ENCODE measurements at places on chromosomes 1 and 21. TPM values are rescaled to one million over a fixed set of nuclear protein-coding genes. Genes with fewer than 3 reads are reported as not detected.

The OR10Z1 gene
- polyA plus RNA-seq: not detected

The TMPRSS3 gene
- polyA plus RNA-seq: not detected

The HSD3B2 gene
- polyA plus RNA-seq: not detected

DNA sequence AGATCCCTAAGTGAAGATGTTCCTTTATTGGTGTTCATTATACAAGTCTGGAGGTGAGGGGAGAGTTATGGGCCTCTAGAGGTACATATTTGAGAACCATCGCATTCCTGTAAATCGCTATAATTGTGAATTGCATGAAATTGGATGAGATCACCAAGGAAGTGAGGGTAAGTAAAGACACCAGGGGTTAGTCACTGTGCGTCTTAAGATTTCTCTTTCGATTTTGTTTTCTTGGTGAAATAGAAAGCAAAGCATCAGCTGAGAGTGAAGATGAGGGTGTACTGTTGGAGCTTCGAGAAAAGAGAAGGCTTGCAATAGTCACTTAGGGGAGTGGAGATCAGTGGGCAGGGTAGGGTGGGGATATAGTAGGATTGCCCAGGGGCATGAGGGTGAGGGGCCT lies 82.1 kb downstream of the RAVER2 start:
- no peak for DNase-seq

DNA sequence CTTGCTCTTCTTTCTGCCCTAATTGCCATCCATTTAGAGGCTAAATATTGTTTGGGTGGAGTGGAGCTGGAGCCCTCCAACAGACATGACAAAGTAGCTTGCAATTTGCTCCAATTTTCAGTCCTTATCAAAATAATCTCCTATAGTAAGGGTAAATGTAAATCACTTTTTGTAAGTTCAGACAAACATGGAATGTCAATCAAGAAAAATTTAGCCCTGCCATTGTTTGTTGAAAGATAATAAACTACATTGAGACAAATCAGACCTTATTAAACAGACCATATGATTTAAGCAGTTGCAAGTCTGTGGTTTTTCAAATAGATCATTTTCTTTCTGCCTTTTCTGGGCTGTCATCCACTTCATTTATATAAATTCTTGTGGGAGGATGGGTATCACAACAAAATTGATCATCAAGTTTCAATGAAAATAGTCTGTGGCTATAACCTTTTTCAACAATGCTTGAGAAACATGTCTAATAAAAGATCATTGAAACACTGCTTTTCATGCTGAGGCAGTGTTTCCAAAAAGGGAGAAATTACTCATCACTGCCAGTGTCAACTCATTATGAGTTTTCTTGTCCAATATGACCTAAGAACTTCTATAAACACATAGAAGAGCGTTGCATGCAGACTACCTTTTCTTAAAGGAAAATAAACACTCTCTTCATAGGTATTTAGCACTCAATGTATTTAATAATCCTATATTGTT lies 1152.0 kb upstream of the B3GALT2 start:
- DNase-seq: no peak

- no peak for DNase-seq
These were observed 37.1 kb upstream of the KCNQ4 start for GRCh38 chr1:40746344-40747090.

DNA sequence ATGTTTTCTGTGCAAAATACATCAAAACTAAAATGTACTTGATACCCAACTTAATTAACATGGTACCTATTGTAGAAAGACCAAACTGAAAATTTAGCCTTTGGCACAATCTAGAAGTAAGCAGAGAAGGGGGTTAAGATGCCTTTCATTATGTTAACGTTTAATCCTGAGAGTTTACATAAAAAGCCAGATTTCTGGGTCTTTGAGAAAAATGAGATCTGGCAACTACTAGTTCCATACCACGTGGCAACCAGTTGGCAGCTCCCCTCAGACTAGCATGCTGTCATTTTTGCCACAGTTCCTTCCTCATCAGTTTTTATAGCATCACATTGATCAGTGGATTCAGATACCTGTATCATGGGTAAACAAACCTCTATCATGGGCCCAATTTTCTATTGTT lies 1.5 kb downstream of the RO60 start:
- no peak for DNase-seq

DNA sequence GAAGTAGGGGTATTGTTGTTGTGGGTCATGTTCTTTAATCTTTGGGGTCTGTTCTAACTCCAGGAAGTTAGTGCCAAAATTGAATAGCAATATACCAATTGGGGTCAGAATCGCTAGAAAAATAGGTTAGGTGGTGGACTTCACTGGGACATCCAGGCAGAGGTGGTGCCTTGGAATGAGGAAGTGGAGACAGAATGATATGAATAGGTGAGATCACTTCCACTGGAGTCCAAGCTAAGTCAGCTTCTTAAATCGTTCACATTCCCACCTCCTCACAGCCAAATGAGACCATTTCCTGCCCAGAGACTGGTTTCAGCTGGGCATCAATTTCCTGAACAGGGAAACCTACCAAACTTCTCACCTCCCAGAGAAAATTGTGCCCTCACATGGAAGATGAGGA lies 137.8 kb upstream of the RAB4A start:
- DNase-seq: no peak

GRCh38 chr1:30194046-30194619 lies 529.3 kb downstream of the MATN1 start:
- DNase-seq: no peak

Data from heart left ventricle (tissue), 16 donors.